ENCODE measurements at places on chromosomes 6 and 20. TPM values are rescaled to one million over a fixed set of nuclear protein-coding genes. Genes with fewer than 3 reads are reported as not detected.
A peak's percentile ranks its signal among the peaks of the same experiment; 100 is the strongest.

The POFUT1 gene
- 51.5 TPM for total RNA-seq

The EEF1A2 gene
- 233 TPM for total RNA-seq

The FOXC1 gene
- total RNA-seq: 4.8 TPM

The LCA5 gene
- total RNA-seq: 1.3 TPM

The FLRT3 gene
- total RNA-seq: 36.5 TPM

The HLA-DPB1 gene
- total RNA-seq: 25.4 TPM

The CTCFL gene
- not detected for total RNA-seq

The MCHR2 gene
- total RNA-seq: not detected

The MYBL2 gene
- 40.8 TPM for total RNA-seq

The CARMIL1 gene
- 7.5 TPM for total RNA-seq

The CD109 gene
- total RNA-seq: 22.9 TPM

The TREML4 gene
- 0.46 TPM for total RNA-seq

The GSTA2 gene
- total RNA-seq: 0.37 TPM

GRCh38 chr6:149761438-149761837 lies 11.9 kb downstream of the PCMT1 start:
- no peak for DNase-seq

DNA sequence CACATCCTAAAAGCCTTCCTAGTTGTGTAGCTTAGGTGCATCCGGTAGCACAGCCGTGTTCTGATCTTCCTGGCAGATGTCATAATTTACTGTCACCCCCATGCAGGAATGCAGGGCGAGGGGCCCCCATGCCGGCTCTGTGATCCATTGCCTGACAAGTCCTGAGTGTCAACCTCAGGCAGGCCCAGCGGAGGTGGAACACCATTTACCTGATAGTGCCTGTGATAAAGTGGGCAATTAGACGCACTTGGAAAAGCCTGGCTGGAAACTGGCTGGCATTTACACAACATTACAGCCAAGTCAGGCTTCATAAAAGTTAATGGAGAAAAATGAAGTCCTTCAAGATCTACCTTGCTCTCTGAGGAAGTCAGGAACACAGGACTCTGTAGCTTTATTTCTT lies 521.4 kb upstream of the JAG1 start:
- no peak for DNase-seq

DNA sequence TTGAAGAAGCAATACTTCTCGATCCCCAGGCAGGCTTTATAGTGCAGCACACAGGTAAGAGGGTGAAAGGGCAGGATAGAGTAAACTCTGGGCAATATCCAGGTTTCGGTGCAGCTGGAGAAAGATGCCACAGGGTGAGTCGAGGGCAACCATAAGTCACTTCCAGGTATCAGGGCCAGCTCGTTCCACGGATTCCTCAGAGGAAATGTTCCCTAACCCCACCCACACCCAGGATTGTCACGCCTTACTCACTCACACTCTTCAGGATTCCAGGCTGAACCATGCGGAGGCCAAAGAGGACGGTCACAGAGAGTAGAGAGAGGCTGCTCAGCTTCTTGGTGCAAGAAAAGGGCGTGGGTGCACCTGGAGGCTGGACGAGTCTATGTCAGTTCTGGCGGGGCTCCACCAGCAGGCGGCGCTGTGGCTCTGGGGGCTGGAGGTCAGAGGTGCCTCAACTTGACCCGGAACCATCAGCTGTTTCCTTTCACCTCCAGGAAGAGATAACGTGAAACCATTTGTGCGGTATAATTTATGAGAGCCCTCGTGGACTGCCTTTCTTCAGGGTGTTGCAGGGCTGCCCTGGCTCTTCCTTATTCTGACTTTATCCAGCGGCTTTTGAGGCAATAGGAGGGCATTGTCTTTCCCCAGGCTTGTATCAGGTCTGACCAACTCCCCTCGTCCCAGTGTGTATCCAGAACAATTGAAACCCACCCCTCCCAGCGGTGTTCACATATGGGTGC lies 14.5 kb upstream of the WFDC12 start:
- DNase-seq: no peak

GRCh38 chr6:55643861-55644260 lies 64.9 kb upstream of the HMGCLL1 start:
- DNase-seq: no peak

DNA sequence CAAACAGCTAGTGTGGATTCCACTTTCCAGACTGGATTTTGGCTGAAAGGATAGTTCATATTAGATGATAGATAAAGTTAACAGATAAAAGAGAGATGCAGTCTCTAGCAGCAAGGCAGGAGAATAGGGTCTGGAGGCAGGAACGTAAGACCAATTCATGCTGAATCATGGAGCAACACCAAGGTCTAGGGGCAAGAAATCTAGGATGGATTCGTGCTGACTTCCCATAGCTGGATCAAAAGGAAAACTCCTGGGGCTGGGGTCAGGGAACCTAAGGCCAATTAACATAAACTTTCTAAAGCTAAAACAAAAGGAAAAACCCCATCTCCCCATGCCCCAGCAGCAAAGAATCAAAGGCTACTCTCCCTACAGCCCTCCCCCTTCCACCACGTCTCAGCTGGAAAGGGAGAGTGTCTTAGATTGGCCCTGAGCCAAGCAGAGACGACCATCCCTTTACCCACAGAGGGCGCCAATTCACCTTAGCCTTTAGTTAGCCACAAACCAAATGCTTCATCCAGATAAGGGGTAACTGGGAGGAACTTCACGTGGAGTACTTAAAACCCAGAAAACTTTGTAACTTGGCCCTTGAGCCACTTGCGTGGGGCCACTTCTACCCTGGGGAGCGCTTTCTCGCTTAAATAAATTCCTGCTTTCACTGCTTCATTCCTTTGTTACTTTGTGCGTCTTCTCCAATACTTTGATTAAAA lies 7.6 kb downstream of the TREM1 start:
- peak; percentile 76 for DNase-seq

DNA sequence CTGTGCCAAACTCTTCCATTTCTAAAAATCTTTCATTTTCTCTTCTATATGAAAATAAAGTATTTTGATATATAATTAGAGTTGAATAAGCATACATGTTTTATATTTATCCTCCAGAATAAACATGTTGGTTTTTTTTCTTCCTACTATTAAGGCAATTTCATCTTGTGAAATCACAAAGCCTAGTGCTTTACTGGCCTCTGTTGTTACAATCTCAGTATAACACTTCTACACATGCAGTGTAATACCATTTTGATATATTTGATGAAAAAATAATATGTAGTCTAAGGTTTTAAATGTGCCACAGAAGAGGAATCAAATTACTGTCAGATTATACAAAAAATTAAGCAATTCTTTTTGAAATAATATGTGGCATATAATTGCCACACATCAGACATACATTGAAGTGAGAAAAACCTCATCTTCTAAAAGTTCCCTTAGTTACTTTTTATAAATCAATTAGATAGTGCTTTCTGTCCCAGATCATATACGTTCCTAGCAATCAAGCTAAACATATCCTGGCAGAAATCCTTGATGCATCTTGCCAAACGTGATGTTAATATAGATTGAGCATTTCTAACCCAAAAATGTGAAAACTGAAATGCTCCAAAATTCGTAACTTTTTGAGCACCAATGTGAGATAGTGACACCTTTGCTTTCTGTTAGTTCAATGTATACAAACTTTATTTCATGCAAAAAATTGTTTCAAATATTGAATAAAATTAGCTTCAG lies 225.1 kb upstream of the MANEA start:
- DNase-seq: no peak

- DNase-seq: no peak
Measured at GRCh38 chr6:12903246-12903645, 186.7 kb downstream of the PHACTR1 start.

DNA sequence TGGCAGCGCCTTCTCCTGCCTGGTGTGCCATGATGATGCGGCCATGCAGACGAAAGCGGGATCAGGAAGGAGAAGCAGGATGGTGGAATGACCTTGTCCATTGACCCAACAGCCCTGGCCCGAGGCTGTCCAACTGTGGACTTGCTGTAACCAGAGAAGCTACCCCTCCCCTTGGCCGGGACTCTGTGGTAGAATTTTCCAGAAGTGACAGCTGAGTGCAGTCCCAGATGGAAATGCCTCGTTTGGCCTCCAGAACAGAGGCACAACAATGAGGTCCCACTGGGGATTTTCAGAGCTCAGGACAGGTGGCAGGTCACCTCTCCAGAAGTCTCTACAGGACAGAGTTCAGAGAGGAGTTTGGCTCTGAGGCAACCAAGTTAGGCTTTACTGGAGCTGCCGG lies 299.2 kb upstream of the CDH4 start:
- DNase-seq: no peak

- DNase-seq: no peak
Measured at GRCh38 chr6:152984513-152984872, 1.7 kb upstream of the FBXO5 start.

- no peak for DNase-seq
Measured at GRCh38 chr6:37860226-37860839, 40.8 kb downstream of the ZFAND3 start.

- DNase-seq: no peak
Measured at GRCh38 chr20:47801759-47802158, 16.5 kb upstream of the SULF2 start.

GRCh38 chr6:49342410-49342809 lies 120.6 kb downstream of the MMUT start:
- no peak for DNase-seq

DNA sequence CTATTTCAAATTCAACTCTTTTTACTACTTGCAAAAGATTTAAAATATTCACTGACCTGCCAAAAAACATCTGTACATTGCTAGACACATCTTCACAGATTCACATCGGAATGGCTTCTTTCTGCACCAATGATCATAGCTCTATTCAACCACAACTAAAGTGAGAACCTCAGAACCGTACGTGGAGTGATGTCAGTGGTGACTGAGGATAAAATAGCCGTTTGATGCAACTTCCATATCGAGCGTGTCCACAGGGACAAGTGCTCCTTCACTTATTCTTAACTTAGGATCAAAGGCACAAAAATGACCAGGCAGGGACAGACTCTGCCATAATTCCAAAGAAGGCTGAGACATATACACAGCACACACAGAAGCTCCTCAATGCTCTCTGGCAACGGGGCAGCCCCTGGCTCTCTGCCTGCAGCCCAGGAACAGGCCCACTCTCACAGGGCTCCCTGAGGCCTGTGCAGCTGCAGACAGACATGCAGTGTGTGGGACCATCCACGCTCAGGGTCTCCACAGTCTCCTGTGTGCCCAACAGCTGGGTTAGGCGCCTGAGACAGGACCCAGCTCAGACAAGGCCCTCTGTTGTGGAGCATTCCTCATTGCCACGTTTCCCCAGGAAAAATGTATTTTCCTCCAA lies 22.8 kb downstream of the FYN start:
- no peak for DNase-seq

DNA sequence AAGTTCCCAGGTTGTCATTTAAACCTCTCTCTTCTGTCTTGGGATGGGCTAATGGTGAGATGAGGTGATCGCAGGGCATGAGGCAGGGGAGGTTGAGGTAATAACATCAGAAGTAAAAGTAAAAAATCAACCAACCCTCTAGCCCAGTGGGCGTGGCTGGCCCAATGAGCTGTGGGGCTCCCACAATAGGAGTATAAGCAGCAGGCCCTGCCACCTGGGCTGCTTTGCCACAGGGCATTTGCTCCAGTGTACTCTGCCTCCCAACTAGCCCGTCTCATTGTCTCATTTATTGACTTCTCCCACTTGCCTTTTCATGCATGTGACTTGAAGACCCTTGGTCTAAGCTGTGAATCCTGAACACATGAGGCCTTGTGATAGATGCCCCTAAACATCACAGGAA lies 62.8 kb downstream of the PHACTR3 start:
- DNase-seq: no peak

GRCh38 chr20:45813006-45813340 lies 529 bp downstream of the UBE2C start:
- DNase-seq: no peak

DNA sequence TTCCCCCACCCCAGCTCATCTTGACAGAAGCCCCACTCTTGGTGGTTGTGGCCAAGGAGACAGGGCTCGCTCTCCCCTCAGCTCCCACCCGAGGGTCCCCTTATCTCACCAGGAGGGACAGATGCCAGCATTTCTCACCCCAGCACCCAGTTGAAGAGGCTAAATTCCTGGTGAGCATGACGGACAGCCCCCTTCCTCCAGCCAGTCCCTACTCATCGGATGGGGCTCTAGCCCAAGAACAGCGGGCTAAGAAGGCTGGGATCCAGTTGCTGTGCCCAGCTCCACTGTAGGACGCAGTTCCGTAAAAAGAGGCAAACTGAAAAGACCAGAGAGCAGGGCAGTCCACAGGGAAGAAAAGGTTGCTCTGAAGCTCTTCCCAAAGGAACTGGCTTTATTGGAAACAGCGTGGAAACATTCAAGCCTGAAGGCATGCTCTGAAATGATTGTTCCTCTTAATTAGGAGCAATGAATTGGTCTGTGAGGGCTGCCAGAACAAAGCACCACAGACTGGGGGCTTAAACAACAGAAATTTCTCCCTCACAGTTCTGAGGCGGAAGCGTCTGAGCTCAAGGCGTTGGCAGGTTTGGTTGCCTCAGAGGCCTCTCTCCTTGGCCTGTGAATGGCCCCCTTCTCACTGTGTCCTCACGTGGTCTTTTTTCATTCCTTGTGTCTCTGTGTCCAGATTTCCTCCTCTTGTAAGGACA lies 17.9 kb upstream of the KIF25 start:
- DNase-seq: no peak

- no peak for DNase-seq
Measured at GRCh38 chr6:83600459-83600858, 88.1 kb downstream of the PRSS35 start.

- no peak for DNase-seq
Measured at GRCh38 chr20:40019510-40019909, 669.5 kb downstream of the MAFB start.

GRCh38 chr6:42963855-42964605 lies 3.5 kb downstream of the GNMT start:
- peak; percentile 42 for DNase-seq

- DNase-seq: no peak
Measured at GRCh38 chr6:168433898-168434297, 7.1 kb upstream of the SMOC2 start.

GRCh38 chr6:152380993-152381898 lies 255.9 kb downstream of the SYNE1 start:
- DNase-seq: peak; percentile 73

DNA sequence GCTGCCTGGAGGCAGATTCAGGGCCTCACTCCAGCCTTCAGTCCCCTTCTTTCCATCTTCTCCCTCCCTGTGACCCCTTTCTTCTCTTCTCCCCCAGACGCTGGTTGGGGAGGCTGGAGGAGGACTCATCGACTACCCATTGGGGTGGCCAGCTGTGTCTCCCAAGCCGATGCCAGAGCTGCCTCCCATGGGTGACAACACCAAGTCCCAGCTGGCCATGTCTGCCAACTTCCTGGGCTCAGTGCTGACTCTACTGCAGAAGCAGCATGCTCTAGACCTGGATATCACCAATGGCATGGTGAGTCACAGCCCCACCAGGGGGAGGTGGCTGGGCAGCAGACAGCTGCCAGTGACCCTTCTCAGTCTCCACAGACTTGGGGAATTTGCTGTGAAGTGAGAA lies 12.9 kb downstream of the BPIFB4 start:
- no peak for DNase-seq

- no peak for DNase-seq
Measured at GRCh38 chr20:25083773-25084625, 2.1 kb upstream of the VSX1 start.

- DNase-seq: no peak
Measured at GRCh38 chr6:128712898-128713297, 170.0 kb upstream of the LAMA2 start.

GRCh38 chr6:135583256-135583761 lies 85.8 kb upstream of the AHI1 start:
- no peak for DNase-seq
